ENCODE measurements at places on chromosomes 6 and 20.

- no peak for ATAC-seq
Observed at GRCh38 chr20:574297-574942, 30.8 kb upstream of the CSNK2A1 start.

DNA sequence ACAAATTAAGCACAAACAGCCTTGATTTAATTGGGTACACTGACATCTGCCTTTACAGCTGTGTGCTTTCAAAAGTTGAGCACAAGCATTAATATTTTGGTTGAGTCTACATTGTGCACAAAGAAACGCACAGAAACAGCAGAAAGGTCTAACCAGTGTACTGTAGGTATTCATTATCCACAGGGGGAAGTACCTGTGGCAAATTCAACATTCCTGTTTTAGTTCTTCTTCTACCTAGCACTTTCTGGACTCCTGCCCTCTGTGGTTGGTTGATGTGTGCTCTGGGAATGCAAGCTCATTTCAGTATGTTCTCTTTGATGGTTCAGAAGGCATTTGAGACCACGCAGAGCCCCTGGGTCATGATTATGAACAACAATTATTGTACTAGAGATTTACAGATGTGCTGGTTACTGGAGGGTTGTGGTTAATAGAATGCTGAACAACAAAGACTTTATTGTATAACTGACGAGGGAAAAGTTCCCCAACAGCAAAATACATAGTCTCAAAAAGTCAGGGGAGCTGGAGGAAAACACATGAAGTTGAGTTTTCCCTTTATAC is 26.6 kb upstream of the DAAM2 start:
- ATAC-seq = no peak

DNA sequence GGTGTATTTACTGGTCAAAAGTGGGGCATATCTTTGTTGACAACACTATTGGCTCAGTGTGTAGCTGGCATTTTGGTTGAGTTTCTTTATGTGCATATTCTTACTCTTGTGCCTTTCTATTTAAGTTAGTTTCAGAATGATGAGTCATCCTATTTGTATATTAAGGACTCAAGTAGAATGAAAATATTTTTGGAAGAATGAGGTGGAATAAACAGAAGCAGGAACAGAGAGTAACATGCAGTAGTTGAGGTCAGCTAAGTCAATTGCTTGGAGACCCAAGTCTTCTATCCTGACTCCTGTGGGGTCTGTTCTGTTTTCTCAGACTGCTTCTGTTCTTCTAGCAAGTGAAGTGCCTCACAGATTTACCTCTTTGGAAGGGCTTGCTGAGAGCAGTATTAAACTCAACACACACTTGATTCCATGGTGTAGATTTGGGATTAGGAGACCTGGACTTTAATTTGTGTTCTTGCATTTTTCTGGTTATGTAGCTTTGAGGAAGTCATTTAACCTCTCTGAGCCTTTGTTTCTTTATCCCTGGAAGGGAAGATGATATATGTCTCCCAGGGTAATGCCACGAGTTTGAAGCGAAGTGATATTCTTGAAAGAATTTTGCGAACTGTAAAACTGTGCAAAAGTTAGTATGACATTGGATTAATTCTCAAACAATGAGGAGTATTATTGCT is 324.3 kb downstream of the QKI start:
- no peak for ATAC-seq

DNA sequence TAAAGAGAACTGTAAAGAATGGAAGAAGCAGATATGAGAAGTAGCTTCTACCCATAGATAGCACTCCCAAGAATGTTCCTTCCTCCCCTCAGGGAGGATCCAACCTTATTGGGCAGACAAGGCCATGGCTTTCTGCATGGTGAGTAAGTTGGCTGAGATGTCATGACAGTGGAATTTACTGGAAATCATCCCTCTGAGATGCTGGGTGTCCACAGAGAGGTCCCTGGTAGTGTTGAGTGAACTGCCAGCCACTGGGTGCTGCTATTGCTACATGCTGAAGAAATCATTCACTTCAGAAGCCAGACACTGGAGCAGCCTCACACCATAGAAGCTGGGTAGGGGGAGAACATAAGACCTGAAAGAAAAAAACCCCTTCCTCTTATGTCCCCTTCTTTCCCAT is 46.4 kb upstream of the FERMT1 start:
- no peak for ATAC-seq

- no peak for ATAC-seq
Observed at GRCh38 chr6:51303338-51303737, 484.7 kb downstream of the TFAP2B start.

- ATAC-seq = no peak
Observed at GRCh38 chr20:48052475-48052835, 267.2 kb upstream of the SULF2 start.

- no peak for ATAC-seq
Observed at GRCh38 chr20:50303573-50304500, 113.2 kb downstream of the CEBPB start.

DNA sequence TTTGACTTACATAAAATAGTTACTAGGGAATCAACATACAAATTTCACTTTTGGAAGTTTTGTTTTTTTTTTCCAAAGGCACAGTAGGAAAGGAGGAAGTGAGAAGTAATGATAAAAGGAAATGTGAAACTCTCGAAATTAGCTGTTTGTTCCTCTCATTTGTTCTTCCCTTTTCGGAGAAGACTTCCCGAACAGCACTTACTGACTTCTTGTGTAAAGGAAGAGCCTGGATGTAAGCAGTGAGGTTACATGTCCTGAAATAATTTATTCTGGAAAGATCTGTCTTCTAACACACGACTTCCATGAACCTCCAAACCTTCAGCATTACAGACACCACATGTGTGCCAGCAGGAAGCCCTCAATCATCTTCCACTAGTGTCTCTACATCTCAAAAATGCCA is 59.1 kb downstream of the KIF16B start:
- ATAC-seq = no peak

DNA sequence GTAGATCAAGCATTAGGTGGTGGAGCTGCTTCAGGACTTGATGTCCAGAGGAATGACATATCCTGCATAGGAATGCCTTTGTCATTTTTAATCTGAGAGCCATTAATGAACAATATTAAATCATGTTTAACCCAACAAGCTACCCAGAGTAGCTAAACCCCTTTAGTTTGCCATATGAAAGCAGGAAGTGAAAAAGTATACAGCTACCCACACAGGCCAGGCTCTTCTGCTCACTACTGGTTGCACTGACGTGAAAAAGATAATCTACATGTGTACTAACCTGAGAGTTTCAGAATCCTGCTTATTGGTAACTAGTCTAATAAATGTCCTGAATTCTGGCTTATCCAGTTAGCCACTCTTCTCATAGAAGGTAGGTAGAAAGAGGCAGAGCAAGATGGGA is 19.9 kb downstream of the GLYATL3 start:
- ATAC-seq = no peak

DNA sequence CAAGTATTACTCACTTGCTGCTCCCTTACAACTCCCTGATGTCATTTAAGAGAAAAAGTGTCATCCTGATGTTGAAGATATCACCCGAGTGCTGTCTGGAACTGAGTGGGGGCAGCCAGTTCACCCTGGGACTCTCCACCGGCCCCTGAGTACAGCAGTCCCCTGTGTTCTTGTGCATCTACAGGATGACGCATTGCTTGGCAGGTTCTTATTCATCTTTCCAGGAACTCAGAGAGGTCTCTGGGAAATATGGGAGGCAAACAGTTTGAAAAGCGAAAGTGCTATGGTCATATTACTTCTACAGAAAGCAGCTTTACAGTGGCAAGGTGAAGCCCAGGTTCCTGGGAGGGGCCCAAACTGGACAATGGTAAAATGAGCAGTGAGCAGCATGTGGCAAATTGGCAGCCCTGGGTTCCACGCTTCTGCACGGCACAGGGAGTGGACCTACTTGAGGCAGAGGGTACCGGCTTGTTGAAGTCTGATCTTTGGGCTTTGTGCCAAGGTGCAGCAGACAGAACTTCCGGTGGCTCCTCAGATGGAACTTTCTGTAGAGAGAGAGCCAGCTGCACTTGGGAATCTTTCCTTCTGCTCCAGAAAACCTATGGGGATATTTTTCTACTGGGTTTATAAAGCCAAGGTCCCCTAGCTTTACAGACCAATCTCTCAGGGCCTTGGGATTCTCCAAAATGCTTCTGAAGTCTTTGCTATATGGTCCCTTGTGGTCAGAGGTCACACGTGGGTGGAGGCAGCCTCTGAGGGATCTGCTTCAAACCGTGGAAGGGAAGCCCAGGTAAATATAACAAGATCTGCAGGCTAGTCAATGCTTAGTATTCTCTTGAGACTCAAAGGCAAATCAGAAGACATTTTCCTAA is 128.3 kb downstream of the MAP3K7 start:
- no peak for ATAC-seq

DNA sequence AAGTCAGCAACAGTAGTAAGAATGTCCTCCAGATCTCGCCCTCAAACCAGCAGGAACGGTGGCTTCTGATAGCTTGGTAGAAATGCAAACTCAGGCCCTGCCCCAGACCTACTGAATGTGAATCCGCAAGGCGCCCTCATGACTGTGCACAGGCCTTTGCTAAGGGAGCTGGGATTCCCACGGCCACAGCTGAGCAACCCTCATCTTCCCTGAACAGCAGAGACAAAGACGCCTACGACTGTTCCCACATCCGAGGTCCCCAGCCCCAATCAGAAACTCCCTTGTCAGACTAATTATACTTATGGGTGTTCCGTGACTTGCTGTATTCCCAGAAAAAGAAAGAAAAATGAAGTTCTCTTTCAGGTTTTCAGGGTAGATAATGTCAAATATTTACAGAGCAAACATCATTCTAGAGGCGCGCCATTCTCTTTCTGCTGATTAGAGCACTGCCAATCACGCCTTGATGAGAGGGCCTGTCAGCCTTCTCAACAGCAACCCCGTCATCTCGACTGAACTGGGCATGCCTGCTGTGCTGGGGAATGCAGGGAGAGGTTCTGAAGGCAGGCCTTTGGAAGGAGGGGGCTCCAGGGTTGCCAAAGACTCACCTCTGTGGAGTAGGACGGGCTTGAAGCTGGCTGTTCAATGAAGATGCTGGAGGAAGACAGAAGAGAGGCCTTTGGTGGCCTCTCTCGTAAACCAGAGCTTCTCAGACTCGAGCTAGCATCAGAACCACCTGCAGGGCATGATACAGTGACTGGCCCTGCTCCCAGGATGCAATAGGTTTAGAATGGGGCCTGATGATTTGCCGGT is 79.9 kb downstream of the ZNF217 start:
- no peak for ATAC-seq

GRCh38 chr6:36196880-36197548 is 470 bp downstream of the BRPF3 start:
- ATAC-seq = peak; percentile 97

DNA sequence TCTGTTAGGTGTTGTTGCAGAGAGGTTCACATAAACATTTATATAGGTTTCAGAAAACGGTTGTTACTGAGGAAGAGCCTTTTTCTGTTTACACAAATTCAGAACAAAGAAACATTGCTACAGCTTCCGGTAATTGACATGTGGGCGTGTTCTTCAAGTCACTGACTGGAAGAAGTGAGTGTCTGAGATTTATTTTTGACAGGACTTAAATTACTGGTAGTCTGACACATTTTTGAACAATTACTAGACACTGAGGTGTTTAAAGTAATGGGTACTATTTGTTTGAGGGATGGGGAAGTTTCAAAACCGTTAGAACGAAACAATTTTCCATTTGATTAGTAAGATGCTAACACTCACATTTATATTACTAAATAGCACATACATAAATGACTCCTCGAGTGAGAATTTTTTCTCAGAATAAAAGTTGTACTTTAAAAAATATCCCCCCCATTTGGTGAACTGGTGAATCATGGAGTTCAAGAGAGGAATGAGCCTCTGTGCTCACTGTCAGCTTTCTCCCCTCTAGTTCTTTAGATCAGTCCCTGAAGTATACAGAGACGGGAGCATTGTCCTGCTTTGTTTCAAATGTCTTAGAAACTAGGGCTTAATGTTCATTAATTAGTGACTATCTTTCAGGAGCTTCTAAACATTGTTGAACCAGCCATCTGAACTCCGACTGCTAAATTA is 98.7 kb downstream of the TSHZ2 start:
- no peak for ATAC-seq

GRCh38 chr6:31446481-31446880 is 43.1 kb downstream of the MICA start:
- ATAC-seq = no peak

DNA sequence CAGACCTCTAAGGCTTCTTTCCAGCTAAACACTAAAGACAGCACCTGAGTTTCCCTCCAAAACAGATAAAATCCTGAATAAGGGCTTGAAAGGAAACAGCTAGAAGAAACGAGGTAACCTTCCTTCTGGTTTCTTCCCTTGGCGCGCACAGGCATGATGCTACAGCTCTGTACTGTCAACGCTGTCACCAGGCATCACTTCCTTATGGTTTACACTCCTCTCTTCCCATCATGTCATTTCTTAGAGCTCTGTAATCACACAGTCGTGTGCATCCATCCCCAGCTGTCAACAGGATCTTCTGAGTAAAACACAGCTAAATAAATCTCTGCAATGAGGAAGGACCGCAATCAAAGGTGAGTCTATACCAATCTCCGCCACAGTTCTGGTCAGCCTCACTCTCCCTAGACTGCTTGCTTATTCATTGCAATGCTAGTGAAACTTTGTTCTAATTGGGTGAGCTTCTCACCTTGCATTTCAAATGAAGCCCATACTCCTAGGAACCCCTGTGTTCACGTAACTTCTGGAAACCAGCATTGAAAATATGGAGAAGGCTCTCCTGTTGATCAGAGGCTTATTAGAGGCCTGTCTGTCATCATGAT is 162.6 kb upstream of the DTNBP1 start:
- ATAC-seq = no peak

GRCh38 chr20:58102744-58103516 is 125.5 kb downstream of the ANKRD60 start:
- no peak for ATAC-seq

GRCh38 chr20:18011951-18012645 is 43.3 kb downstream of the MGME1 start:
- ATAC-seq = no peak

Measured in SK-N-SH treated with all-trans-retinoic acid at 6 μM for 48 hours (cell line).